ENCODE measurements at places on chromosomes 2 and 18.

GRCh38 chr2:105784589-105784988 lies 39.9 kb downstream of the NCK2 start:
- no peak for DNase-seq

DNA sequence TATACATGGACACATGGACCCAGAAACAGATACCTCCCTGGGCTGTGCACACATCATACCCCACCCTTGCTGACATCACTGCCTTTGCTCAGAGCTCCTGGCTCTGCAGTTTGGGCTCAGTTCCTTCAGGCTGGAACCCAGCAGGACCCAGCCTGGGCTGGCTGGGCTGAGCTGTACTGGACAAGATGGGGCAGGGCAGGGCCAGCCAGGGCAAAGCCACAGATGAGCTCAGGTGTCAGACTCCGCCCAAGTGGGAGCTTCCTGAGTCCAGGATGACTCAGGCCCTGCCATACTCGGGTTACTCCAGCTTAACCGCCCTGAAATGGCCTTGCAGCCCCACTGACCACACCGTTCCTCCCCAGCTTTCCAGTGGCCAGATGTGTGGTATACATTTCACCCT lies 284.9 kb downstream of the OSR1 start:
- no peak for DNase-seq

- no peak for DNase-seq
These were observed 12.2 kb upstream of the ARL5A start for GRCh38 chr2:151840216-151841046.

DNA sequence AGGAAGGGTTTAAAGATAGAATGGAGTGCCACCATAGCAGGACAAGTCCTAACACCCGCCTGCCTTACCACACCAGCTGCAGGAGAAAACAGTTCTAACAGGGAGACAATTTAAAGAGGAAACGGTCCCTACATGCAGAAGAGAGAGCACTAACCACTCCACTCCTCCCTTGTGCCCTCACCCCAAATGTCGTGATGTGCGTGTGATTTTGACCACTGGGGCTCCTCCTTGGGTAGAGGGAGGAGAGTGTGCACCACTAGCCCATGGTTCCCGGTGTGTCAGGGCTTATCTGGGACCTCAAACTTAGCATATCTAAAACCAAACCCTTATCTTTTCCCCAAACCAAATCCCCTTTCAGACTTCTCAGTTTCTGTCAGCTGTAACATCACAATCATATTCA lies 105.5 kb upstream of the CCDC68 start:
- DNase-seq, result no peak

- DNase-seq, result no peak
These were observed 13.9 kb upstream of the UGP2 start for GRCh38 chr2:63827749-63828148.

- DNase-seq, result no peak
These were observed 41.8 kb upstream of the HAAO start for GRCh38 chr2:42834161-42834560.

- DNase-seq, result no peak
These were observed 56.3 kb upstream of the UBXN4 start for GRCh38 chr2:135685361-135685760.

DNA sequence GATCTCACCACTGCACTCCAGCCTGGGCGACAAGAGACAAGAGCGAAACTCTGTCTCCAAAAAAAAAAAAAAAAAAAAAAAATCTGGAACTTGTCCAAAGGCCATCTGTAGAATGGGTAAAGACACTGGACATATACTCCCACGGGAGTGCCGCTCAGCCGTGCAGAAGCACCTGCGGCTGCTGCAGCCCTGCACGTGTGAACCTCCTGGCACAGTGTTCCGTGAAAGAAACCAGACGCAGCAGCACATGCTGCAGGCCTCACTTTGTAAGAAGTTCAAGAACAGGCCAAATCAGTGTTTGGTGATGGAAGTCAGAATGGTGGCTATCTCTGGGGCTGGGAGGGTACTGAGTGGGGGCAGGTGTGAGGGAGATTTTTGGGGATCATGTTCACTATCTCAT lies 6.5 kb downstream of the CHRND start:
- no peak for DNase-seq

GRCh38 chr2:39657287-39657937 lies 8.3 kb upstream of the TMEM178A start:
- DNase-seq, result no peak

- no peak for DNase-seq
These were observed 268.3 kb upstream of the NETO1 start for GRCh38 chr18:73136134-73136533.

- no peak for DNase-seq
These were observed 3.8 kb downstream of the LRRFIP1 start for GRCh38 chr2:237631007-237631785.

GRCh38 chr2:62547854-62548253 lies 41.9 kb upstream of the TMEM17 start:
- no peak for DNase-seq

DNA sequence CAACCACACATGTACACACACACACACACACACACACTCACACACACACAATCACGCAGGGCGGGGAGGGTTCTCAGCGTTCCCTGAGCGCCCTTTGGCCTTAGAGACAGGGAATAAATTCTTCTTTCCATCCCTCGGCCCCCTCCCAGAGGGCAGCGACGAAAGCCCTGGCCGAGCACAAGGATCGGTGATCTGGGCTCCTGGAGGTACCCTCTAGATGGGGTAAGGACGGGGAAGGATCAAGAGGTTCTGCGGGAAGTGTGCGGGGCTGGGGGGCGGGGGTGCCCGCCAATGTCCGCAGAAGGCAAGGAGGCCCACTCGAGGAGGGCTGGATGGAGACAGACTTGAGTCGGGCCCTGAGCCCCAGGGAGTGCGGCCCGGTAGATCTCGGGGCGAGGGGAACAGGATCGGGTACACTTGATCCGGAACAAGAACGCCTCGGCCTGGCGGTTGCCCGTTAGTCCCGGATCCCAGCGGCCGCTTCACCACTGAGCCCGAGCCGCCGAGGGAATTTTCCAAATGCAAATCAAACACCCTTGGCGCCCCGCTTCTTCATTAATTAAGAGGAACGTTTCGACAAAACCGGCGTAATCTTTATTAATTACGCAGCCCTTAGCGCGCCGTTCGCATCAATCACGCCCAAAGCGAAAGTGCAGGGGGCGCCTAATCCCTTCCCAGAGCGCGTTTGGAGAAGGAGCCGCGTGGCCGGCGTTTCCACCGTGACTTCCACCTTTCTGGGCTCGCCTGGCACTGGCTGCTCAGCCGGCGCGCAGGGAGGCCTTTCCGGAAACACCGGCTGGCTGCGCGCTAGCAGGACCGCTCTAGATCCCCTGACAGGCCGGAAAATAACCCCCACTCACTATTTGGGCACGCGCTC lies 7.0 kb upstream of the PAX3 start:
- DNase-seq, result peak; percentile 40

DNA sequence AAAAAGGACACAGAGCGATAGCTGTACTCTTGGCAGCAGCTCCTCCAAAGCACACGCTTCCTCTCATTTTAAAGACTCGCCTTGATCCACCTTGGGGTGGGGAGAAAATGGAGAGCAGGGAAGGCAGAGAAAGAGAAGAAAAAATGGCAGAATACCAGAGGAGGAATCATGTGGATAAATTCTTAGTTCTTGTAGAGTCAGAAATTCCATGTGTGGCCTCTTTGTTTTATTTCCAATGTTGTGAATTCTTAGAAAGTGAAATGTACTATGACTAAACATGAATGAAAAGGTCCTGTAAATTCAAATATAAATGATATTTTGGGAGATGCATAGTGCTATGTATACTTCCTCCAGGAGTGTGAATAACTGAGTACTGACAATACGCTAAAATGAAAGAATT lies 89.7 kb upstream of the SESTD1 start:
- no peak for DNase-seq

- DNase-seq, result no peak
These were observed 1.3 kb downstream of the SDC1 start for GRCh38 chr2:20223407-20224163.

DNA sequence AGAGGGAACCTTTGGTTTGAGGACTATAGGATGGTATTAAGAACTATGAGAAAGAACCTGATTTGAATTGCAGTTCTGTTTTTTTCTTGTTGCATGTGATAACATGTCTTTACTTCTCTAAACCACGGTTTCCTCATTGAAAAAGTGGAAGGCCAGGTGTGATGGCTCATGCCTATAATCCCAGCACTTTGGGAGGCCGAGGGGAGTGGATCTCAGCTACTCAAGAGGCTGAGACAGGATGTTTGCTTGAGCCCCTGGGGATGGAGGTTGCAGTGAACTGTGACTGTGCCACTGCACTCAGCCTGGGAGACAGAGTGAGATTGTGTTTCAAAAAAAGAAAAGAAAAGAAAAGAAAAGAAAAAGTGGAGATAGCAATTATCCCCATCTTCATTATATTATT lies 32.3 kb downstream of the SCN9A start:
- DNase-seq, result no peak

DNA sequence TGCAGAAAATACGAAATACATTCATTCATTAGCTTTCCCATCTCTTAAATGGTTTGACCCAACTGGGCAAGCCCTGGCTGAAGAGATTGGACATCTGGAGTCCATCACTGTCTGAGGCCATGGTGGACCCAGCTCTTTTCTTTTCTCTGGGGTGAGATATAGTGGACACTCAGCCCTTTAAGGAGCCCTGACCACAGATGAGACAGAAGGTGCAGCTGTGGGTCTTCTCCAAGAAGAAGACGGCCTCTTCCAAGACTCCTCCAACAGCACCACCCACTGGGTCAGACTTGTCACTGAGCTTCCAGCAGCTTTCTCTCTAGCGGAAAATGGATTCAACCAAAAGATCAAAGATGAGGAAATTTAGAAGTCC lies 27.2 kb downstream of the TWIST2 start:
- DNase-seq, result no peak

- DNase-seq, result no peak
These were observed 682.0 kb upstream of the RAB6C start for GRCh38 chr2:129297430-129297829.

GRCh38 chr2:100898035-100898665 lies 78.2 kb downstream of the NPAS2 start:
- no peak for DNase-seq

DNA sequence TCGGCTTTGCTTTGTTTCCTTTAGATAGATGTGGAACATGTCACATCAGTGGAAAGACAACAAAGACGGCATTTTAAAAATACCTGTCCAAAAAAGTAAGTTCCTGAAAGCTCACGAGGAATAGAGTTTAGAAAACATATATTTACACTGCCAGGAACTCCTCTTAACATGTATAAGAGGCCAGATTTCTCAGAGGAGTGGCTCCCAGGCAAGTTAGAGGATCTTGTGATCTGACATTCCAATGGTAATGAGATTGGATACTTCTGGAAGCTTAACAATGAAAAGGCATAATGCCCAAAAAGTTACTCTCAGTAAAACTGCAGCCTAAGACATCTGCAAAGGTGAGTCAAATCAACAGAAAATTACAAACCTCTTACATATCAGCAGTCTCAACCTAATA lies 77.1 kb downstream of the CYRIA start:
- DNase-seq, result no peak

GRCh38 chr2:221758076-221758475 lies 186.0 kb upstream of the EPHA4 start:
- no peak for DNase-seq

GRCh38 chr18:57447154-57447621 lies 12.0 kb downstream of the ONECUT2 start:
- DNase-seq, result no peak

DNA sequence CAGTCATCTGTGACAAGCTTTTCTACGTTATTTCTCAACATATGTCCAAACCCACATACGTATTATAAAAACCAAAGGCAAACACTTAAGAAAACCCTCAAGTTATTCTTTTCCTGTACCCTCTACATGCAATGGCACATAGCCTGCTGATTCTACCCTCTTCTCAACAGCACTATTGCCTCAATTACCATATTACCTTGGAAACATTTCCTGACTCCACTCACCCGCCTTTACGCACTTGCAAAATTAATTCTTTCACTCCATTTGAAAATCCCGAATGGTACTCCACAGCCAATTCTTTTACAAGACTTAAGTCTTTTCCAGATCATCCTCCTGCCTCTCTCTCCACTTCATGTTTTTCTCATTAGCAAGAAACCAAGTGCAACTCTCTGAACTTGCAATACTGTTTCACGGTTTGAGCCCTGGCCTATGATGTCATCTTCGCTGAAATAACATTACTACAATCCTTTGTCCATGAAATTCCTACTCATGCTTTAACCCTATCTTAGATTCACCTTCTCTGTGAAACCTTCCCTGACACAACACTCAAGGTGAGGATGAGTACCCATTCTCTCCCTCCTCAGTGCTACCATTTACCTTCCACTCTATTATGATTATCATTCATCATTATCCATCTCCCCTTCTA lies 29.0 kb downstream of the SESTD1 start:
- DNase-seq, result no peak

DNA sequence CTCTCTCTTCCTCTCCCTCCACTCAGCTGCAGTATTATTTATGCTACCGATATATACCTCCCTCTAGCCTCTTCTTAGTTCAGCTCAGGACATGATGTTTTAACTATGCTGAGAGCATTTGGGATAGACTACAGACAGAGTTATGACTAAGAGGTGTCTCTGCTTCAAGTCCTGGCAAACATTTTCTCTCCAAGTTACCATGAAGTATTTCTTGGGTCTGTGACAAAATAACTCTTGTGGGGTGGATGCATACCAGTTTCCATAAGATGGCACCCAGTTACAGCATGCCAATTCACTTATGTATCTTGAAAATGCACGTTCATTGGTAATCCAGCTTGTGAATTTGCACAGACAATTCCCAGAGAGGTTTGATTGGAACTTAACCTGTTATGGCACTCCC lies 737.6 kb downstream of the SLC4A3 start:
- DNase-seq, result no peak

- DNase-seq, result peak; percentile 41
These were observed 26.1 kb downstream of the DGUOK start for GRCh38 chr2:73952499-73953446.

- no peak for DNase-seq
These were observed 46.6 kb downstream of the SMAD2 start for GRCh38 chr18:47883771-47884413.

DNA sequence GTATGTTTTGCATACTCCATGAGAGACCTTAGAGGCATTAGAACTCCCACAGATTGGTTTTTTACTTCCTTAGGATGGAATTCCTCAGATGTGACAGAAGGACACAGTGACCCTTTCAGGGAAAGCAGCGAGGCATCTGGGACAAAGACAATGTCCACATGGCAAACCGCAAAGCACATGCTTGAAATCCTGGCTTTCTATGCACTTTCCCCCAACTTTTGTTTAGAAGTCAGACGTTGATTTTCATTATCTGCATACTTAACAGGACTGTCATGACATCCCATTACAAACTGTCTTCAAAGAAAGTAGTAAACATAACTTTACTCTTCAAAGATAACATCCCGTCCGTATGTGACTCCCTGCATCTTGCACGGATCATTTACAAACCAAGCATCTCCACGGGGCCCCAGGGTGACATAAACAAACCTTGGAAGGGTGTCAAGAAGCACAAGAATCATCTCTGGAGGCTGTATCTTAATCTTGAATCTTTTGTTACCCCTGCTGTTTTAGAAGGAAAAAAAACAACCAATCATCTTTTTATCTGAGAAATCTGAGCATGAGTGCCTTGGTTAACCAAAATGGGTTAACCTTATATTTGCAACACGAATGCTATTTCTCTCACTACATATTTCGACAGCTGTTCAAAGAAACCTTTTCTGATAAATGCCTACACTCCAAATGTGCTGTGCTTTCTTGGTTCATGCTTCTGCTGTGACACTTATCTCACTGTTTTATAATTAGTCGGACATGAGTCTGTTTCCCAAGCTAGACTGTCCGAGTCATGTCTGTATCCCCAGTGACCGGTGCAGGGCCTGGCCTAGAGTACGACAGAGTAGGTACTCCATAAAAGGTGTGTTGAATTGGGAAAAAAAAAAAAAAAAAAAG lies 90.8 kb downstream of the CCBE1 start:
- DNase-seq, result no peak
